ENCODE measurements at places on chromosomes 13 and 19.
A peak's percentile ranks its signal among the peaks of the same experiment; 100 is the strongest.

DNA sequence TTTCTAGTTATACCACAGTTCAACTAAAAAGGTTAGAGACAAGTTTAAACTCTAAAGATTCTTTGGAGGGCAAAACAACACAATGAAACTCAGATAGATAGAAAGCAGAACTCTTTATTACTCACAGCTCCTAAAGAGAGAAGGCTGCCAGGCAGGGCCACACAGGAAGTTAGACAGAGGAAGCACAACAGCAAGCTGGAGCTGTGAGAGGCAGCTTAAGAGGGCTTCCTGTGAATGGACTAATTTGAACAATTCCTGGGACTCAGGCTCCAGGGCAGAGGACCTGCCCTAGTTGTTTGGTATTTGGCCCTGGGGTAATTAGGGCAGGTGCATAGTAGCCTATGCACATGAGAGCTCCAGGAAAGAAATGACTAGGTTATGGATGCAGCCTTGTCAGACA lies 803.6 kb downstream of the DIAPH3 start:
- DNase-seq, result no peak

DNA sequence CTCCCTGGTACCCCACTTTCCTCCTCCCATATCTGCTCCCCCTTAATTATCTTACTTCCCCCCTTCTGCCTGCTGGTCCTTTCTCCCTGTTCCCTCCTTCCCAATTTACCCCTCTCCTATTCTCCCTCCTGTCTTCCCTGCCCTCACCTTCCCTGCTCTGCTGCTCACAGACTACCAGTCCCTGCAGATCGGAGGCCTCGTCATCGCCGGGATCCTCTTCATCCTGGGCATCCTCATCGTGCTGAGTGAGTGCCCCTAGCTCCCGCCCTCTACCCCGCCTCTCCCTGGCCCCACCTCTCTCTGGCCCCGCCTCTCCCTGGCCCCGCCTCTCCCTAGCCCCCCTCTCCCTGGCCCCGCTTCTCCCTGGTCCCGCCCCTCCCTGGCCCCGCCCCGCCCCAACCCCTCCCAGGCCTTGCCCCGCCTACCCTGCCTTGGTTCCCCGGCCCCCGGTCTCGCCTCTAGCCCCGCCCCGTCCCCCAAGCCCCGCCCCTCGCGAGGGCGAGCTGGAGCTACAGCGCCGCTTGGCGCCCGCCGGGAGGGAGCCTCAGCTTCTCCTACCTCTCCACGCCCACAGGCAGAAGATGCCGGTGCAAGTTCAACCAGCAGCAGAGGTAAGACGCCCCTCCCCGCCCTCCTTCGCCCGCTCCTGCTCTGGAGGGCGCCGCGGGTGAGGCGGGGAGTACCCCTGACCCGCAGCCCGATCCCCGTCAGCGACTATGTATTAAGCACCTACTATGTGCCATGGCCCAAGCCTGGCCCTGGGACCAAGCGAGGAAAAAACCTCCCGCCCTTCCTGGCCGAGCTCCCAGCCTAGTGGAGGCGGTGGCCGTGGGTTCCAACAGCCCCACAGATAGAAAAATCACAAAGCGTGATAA lies 1.9 kb upstream of the FXYD7 start:
- DNase-seq, result peak; percentile 96

- peak; percentile 6 for DNase-seq
Measured at GRCh38 chr13:50594276-50595051, 249.0 kb downstream of the DLEU7 start.

- DNase-seq, result no peak
Measured at GRCh38 chr19:15289673-15290072, 42.7 kb downstream of the BRD4 start.

GRCh38 chr19:11053817-11054195 lies 35.5 kb upstream of the LDLR start:
- DNase-seq, result no peak

DNA sequence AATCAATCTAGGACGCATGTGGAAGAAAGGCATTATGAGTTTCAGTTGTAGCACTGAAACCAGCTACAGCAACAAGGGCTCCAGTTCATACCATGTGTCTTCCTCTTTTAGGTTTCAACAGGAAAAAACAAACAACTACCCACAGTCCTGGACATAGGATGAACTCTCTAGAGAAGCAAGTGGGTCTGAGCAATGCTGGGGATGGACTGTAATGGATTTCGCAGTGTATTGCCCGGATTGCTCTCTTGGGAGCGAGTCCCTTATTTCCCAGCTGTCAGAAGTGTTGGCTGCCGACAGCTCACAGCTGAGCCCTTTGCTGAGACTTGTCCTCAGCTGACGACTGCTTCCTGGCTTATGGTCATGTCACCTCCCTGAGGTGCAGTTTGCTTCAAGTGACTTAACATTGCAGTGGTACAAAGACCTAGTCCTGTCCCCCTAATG lies 12.1 kb upstream of the MYCBP2 start:
- DNase-seq, result no peak

DNA sequence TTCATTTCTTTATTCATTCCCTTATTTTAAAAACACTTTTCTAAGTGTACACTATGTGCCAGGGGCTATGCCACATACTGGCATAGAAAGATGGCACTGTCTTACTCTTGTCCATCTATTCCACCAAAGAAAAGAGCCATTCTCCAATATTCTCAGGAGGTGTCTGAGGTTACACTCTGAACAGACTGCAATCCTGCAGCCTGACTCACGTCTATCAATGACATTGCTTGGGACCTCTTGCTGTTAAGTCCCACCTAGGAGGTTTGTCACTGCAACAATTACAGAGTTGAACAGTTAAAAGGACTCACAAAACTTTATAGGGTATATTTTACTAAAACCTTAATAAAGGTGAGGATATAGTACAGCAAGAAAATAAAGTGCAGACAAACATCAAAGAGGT lies 512.9 kb upstream of the HTR2A start:
- no peak for DNase-seq

GRCh38 chr13:113009743-113010509 lies 40.9 kb downstream of the MCF2L start:
- DNase-seq, result no peak

DNA sequence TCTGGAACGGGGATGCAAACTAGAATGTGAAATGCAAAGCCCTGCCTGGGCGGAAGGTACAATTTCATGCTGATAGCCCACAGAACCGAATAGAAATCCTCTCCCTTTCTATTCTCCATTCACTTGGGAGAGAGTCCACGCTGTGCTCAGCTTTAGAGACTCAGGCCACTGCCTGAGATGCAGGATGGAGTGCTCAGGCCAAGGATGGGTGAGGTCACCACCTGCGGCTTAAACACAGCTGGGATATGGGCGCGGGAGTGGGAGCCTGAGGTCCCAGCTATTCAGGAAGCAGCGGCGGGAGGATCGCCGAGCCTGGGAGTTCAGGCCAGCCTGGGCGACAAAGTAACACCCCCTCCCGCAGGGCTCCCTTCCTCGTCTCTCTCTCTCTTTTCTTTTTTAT lies 446 bp upstream of the ZNF83 start:
- no peak for DNase-seq

GRCh38 chr13:76638882-76639281 lies 247.3 kb downstream of the KCTD12 start:
- no peak for DNase-seq

DNA sequence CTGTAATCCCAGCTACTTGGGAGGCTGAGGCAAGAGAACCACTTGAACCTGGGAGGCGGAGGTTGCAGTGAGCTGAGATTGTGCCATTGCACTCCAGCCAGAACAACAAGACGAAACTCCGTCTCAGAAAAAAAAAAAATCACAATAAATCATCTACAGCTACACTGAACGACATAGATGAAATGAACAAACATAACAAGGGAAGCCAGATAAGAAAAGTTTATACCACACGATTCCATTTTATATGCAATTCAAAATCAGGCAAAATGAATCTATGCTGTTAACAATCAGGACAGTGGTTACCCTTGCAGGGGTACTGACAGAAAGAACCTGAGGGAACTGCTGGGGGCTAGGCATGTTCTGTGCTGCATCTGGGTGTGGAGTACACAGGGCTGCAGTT lies 5.7 kb downstream of the XRCC1 start:
- DNase-seq, result no peak

- peak; percentile 27 for DNase-seq
Measured at GRCh38 chr13:52846567-52847321, 1.7 kb downstream of the PCDH8 start.

DNA sequence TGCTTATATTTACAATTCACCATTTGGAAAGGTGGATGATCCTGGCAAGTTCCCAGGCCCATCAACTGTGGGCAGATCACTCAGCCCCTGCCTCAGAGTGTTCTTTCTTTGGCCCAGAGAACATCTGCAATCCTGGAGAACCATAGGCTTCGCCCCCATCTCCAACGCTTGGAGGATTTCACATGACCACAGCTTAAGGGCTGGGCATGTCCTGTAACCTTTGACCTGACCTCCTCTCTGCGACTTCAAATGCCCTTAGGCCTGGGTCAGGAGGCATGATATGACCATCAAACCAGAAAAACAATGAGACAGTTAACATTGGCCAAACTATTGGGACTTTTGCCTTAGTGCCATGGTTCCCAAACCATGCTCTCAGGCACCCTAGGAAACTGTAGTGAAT lies 7.2 kb upstream of the MBNL2 start:
- DNase-seq, result no peak

DNA sequence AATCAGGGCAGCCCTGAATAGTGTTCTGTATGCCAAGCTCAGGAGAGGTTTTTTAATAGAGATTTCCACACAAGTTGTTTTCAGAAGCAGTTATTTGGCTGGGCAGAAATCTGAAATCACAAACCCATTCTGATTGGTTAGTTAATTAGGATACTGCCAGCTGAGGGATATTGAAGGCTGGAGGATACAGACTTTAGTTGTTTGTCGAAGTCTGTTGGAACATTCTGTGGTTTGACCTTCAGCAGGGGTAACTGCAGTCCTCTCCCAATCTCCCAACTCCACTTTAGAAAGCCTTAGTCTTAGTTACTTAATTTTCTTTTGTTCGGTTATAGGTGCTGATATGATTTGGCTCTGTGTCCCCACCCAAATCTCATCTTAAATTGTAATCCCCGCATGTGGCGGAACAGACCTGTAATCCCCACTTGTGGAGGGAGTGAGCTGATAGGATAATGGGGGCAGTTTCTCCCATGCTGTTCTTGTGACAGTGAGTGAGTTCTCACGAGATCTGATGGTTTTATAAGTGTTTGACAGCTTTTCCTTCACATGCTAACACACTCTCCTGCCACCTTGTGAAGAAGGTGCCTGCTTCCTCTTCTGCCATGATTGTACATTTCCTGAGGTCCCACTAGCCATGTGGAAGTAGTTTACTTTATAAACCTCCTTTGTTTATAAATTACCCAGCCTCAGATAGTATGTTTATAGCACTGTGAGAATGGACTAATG lies 169.2 kb downstream of the GPC5 start:
- no peak for DNase-seq

- DNase-seq, result no peak
Measured at GRCh38 chr19:23986623-23987022, 71.9 kb downstream of the ZNF726 start.

- DNase-seq, result no peak
Measured at GRCh38 chr13:73873940-73874830, 260.0 kb downstream of the KLF12 start.

DNA sequence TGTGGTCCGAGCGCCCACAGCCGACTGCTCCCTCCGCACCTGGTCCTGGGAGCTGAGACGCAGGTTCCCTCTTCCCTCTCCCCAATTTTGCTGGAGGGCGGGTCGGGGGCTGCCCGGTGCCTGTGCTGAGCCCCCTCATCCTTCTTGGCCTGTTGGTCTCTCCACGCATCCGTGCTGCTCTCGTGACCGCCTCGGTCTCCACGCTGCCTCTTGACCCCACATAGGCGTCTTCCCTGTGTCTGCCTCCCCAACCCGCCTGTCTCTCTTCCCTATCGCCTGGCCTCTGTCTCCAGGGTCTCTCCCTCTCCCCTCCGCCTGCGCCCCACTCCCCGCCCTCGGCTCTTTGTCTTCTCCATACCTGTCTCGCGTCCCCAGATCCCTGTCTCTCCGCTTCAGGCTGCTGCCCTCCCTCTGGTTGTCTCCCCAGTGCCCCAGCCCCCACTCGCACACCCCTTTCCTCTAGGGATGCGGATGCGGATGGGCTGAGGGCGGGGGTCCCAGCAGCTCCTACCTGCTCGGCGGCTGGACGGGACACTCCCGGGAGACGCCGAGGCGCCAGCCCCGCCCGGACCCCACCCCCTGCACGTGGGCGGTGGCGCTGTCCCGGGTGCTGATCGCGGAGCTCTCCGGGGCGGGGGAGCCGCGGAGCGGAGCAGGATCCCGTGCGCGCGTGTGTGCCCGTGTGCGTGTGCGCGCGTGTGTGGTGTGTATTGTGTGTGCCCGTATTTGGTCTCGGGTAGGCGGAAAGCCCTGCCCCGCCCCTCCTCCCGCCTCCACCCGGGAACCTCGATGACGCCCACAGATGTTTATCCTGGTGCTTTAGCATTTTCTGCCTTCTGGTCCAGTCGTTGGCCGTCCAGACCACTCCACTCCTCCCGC lies at the start of gene SYT5:
TSS of gene SYT5 (minus strand) at position 684 of the 879 bp plus-strand sequence. CDS start 1,248 bp downstream, outside the sequence.
- no peak for DNase-seq

DNA sequence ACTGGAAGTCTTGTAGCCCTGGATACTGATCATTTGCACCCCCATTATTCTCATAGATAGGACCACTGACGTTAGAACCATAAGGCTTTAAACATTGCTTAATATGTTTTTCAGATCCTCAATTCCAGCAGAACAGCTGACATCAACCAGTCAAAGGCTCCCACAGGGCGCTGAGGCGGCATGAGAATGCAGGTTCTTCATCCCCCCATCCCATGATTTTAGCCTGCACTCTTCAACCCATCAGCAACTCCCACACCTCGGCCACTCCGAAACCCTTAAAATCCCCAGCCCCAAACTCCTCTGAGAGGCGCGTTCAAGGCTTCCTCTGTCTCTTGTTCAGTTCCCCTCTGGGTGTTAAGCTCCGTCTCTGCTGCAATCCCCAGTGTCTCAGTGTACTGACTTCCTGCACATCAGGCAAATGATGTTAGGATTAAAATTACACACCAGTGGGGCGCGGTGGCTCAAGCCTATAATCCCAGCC lies 24.3 kb upstream of the LAMP1 start:
- DNase-seq, result no peak

- no peak for DNase-seq
Measured at GRCh38 chr13:36915896-36916640, 4.0 kb downstream of the SMAD9 start.

DNA sequence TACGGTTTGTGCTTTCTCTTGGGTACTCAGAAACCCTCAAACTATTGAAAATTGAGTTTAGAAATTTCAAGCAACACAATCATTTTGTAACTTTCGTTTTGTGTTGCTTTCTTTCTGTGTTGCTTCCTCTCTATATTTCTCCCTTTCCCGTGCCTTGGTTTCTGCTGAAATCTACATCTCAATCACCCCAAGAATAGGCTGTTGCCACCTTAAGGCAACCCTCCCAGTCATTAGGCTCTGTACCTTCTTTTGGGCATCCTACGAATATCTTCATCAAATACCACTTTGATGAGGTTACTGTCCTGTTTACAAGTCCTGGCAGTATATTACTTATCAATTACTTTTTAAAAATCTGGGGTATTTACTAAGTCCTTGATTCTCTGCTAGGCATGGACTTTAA lies 621.6 kb downstream of the GPC6 start:
- DNase-seq, result peak; percentile 22

GRCh38 chr13:22717036-22717435 lies 463.7 kb upstream of the SGCG start:
- DNase-seq, result no peak

DNA sequence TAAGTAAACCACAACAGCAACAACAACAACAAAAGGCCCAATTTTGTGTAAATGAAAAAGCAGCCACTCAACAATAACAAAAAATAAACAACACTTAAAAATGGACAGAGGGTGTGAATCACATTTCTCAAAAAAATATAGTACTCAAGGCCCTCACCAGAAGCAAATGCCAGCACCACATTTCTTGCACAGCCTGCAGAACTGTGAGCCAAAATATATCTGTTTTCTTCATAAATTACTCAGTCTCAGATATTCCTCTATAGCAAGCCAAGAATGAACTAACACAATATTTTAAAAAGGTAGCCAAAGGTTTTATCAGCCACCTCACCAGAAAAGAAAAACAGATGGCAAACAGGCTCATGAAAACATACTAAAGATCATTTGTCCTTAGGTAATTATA lies 3.9 kb upstream of the CD33 start:
- DNase-seq, result no peak

Measured in activated CD4-positive, alpha-beta T cell treated with anti-CD3 and anti-CD28 coated beads, Interleukin-2, Interleukin-4, amounts not matched to agents 100 ng/mL and 50 ng/mL, durations not matched to agents 16 hours and 8 hours (primary cell).